ENCODE measurements at places on chromosomes 4 and X.

GRCh38 chr4:2534904-2535375, 1.5 kb upstream of the FAM193A start:
- no peak for DNase-seq

- no peak for DNase-seq
These were observed 142.7 kb downstream of the NPNT start for GRCh38 chr4:106038012-106038411.

DNA sequence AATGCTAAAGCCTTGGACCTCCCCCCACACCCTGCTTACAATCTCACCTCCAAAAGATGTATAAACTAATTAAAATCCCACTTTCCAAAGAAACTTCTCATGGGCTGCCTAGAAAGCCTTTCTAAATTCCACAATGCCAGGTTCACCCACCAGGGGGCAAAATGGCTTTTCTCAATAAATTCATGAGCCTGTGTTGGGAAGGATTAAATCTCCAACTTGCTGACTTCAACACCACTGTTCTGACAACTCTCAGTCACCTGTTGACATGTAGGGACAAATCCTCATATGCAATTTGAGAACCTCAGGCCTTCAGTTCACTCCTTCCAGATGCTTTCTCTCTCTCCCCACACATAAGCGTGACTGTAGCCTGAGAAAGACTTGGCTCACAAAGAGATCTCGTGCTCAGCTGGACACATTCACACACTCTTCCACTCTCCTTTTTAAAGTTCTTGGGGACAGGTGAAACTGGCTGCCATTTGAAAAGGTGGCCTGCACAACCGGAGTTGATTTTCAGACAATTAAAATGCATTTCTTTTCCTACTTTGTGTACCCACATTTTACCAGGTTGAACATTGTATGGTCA, 88.6 kb upstream of the PRPS2 start:
- peak; percentile 10 for DNase-seq

DNA sequence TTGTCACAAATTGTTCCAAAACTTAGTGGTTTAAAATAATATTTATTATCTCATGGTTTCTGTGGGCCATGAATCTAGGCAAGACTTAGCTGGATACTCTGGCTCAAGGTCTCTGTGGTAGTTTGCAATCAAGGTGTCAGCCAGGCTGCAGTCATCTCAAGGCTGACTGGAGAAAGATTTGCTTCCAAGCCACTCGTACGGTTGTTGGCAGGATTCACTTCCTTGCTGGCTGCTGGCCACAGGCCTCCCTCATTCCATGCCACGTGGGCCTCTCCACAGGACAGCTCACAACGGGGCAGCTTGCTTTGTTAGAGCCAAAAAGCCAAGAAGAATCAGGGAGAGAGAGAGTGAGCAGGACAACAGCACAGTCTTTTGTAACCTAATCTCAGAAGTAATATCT, 101.4 kb downstream of the WWC2 start:
- DNase-seq = no peak

DNA sequence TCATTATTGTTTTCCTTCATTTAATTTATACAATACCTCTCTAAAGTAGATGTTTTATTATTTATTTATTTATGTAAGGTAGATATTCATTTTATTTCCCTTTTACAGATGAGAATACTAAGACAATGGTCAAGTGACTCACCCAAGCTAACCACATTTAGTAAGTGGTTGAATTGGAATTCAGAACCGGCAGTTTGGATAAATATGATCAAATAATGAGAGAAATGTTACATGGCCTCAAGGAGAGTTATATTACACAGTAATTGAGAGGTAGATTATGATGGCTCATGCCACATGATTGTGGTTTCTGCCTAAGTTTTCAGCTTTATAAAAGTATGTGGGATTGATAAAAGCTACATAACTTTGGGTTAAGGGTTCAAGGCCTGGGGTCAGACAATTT, 239.4 kb upstream of the BOD1L1 start:
- DNase-seq = no peak

DNA sequence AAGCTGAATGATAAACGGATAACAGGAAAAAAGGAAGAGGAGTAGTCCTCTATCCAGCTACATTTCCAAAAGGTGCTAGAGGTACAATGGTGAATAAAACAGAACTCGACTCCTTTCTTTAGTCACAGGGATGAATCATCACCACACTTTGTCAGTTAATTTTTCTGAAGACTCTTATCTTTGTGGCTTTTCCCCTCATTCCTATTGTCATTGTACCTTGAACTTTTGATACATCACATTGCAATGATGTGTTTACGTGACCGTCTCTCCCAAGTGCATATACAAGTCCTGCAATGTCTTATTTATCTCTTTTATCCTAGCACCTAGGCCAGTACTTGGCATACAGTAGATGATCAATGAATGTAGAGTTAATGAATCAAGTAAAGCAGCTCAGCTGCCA, 134.7 kb downstream of the LHFPL1 start:
- no peak for DNase-seq

DNA sequence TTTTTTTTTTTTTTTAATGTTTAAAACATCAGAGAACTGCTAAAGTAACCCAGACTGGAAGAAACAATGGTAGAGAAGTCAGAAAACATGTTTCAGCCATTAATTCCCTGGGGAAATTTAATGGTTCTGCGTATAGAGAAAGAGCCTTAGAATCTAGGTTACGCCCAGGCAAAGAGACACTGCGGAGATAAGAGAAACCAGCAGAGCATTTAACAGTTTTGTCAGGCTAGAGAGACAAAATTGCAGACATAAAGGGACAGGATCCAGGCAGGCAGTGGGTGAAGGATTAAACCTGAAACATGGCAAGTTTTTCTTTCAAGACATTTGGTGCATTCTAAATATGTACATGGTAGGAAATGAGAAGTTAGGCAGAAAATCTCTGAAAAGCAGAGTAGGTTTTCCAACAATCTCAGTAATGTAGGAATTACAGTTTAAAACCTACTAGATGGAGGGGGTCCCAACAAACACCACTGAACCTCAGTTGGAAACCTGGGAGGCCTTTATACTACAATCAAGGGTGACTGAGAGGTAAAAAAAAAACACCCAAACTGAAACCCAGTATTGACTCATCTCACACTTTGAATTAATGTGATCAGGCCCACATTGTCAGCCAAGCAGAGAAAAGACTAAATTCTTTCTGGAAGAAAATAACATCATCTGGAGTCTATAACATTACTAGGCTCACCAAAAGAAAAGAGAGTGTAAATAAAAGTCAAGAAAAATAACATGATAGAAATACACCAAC, 254.2 kb upstream of the NWD2 start:
- DNase-seq = no peak

DNA sequence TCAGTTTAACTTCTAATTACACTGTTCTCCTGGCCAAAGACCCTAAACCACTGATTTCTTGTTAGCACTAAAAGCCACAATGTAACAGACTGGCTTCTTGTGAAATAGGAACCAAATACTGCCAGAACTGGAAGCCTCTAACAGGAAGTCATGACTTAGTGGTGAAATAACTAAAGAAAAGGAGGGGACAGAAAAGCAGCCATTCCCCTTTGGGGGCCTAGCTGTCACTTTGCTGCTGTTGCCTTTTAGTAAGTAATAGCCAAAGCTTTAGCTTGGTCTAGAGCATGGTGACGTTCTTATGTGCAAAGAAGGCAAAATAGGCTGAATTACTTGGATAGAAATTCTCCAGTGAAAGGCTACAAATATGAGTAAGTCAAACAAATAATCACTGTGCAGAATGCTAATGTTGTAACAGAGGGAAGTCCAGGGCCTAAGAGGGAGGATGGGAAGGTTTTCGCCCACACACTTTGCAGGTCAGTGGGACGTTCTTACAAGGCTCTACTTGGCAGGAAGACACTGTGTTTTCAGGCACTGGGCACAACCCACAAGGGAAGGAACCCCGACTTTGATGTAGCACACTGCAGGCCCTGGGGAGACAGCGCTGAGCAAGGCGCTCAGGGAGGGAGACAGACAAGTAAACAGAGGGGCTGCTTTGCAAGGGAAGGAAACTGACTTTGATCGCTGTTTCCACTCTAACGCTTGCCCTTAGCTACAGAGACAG, 16.7 kb downstream of the GAB3 start:
- DNase-seq = no peak

GRCh38 chrX:154409222-154409871, at the start of gene DNASE1L1:
DNASE1L1 (minus strand) TSS chrX:154409254; CDS start chrX:154405568, 3,686 bp downstream.
- DNase-seq = no peak

GRCh38 chr4:579543-580175, 3.6 kb upstream of the TMEM271 start:
- DNase-seq = peak; percentile 51

GRCh38 chr4:43244688-43245382, 352.3 kb downstream of the GRXCR1 start:
- no peak for DNase-seq

DNA sequence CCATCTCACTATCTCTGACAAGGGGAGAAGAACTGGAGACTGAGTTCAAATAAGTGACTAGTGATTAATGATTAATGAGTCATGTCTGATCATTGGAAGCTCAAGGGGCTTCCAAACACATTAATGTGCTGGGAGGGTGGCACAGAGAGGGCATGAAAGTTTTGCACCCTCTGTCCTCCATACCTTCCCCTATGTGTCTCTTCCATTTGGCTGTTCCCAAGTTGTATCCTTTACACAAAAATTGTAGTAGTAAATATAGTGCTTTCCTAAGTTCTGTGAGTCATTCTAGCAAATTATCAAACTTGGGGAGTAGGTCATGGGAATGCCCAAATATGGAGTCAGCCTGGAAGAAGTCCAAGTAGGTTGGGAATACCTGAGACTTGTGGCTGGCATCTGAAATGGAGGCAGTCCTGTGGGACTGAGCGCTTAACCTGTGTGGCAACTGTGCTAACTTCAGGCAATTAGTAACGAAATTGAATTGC, 4.1 kb upstream of the FAM200B start:
- no peak for DNase-seq

GRCh38 chr4:5137927-5138326, 86.6 kb downstream of the STK32B start:
- DNase-seq = no peak

DNA sequence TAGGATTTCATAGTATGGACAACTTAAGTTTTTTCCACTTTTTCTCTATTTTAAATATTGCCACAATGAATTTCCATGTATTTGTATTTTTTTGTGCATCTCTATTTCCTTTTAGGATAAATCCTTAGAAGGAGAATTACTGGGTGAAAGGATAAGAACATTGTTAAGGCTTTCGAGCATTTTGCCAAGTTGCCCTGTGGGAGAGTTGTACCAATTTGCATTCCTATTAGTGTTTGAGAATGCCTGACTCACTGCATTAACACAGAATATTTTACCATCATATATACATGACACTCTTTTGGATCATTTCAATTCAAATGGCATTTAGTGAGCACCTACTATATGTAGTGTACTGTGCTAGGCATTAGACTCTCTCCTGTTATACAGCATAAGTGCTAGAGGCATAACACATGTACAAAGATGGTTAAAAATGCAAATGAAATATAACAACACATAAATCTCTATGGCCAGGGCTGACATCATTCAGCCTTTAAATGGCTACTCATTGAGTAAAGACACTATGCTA, 57.0 kb downstream of the PLAC1 start:
- DNase-seq = no peak

GRCh38 chr4:40276546-40276945, 58.6 kb upstream of the CHRNA9 start:
- no peak for DNase-seq

- DNase-seq = no peak
These were observed 21.2 kb downstream of the ARHGAP10 start for GRCh38 chr4:147753047-147753446.

DNA sequence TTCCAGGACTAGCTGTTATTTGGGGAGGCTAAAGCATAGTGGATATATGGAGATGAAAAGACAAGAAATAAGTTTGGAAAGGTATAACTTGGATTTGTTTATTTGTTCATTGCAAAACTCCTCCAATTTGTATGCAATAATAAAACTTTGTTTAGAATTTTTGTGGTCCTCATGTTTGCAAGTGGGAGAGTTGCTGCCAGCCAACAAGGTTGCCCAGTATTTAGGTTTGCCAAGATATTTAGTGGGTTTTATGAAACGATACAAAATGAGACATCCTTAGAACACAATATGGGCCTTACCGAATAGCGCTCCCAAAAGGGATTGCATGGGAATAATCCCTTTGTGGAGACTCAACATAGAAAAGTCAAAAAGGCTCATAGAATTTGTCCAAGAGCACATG, 162.1 kb downstream of the INPP4B start:
- DNase-seq = no peak

- peak; percentile 93 for DNase-seq
These were observed 37.0 kb downstream of the FNIP2 start for GRCh38 chr4:158805635-158806471.

DNA sequence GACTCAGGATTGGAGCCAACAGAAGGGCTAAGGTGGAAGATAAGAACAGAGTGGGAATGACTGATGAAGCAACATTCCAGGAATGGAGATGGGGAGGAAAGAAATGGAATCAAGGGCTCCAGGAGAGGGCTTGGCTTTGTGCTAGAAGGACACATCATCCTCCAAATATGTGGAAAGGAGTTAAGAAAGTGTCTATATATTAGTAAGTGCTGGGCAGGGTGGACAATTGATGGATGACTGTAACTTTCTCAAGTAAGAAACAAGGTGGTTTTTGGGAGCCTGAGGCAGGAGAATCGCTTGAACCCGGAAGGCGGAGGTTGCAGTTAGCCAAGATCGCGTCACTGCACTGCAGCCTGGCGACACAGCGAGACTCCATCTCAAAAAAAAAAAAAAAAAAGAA, 71.6 kb upstream of the NFKB1 start:
- no peak for DNase-seq

DNA sequence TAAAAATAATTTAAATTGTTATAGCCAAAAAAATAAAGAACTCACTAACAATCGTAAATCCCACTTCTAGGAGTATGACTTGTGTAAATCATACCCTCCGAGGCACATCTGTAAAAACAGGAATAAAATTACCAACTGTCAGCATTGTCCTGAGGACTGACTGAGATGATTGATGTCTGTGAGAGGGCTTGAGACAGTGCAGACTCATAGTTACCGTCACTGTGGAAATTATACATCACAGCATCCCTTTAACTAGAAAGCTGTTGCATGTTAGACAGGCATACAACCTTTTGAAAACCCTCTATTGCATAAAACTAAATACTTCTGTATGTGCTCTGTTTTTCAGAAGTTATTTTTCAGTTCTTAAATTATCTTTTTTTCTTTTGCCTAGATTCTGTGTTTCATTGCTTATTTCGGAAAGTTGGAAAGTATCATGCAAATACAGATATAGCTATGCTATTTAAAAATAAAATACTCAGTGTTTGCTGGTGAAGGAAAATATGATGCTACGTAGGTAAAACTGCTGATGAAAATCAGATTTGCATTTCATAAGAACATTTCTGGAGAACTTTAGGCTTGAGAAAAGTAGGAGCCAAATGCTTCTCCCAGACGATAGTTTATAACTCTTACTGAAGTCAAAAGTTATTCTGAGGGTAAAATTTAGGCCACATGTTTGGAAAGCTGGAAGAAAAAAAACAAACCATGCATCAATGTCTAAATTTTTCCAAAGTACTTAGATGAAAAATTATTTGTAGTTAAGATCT, 13.6 kb upstream of the RBPJ start:
- DNase-seq = no peak

- no peak for DNase-seq
These were observed 11.4 kb downstream of the FTSJ1 start for GRCh38 chrX:48487362-48487798.

- DNase-seq = no peak
These were observed 3.2 kb downstream of the ARHGAP36 start for GRCh38 chrX:131061306-131061705.

- no peak for DNase-seq
These were observed 252.9 kb upstream of the KLF3 start for GRCh38 chr4:38411092-38411491.

- no peak for DNase-seq
These were observed 204.3 kb upstream of the HCCS start for GRCh38 chrX:10906866-10907265.
